ENCODE measurements at places on chromosomes 3 and 15.

GRCh38 chr15:68204776-68205557, at the start of gene CALML4:
Gene CALML4 (minus strand): TSS chr15:68205332. CDS start chr15:68205247, 85 bp downstream.
- DNase-seq = peak; percentile 82

DNA sequence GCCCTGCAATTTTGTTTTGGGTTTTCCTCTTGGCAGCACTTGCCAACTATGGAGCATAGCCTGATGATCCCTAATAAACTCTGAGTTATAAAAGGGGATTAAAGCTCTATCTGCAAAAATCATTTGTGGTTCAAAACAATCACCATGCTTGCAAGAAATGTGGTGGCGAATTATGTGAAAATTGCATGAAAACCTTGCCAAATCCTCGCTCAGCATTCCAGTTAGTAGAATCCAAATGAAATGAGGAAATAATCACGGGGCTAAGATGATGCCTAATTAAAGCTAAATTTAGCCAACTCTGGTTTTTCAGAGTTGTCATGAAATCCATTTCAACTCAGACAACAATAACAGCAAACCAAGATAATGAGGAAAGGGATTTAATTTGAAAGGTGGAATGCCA, 73.0 kb upstream of the PROK2 start:
- DNase-seq = no peak

- DNase-seq = no peak
Measured at GRCh38 chr3:127535106-127535785, 55.3 kb downstream of the TPRA1 start.

DNA sequence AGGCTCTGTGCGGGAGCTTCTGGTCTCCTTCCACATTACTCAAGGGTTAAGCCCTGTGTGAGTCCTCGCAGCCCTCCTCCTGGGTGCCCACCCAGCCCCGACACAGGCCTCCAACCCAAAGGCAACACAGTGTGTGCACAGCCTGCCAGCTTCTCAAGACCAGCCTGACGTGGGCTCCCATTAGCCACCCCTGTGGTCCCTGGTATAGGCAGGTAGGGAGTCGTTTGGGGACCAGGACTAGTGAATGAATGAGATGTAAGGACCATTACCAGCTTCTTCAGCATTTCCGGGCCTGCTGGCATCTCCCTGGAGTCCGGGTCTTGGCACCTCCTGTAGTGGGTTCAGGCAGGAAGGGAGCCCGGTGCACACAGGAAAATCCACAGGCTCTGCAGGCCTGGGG, 20.2 kb upstream of the PLXNA1 start:
- DNase-seq = peak; percentile 49

GRCh38 chr3:15361494-15362214, 29.3 kb upstream of the SH3BP5 start:
- DNase-seq = no peak

DNA sequence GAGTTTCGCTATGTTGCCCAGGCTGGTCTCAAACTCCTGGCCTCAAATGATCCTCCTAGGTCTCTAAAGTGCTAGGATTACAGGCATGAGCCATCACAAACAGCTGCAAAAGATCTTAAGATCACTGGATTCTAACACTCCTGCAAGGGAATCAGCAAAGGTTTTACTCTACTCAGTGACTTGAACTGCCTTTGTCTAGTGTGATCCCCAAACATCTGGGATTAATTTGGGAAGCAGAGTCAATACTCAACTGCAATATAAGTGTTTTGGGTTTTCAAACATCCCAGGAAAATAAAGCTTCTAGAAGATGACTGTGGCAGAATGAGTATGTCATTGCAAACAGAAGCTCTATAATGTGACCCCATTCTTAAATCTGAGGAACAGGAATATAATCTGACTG, 7.2 kb downstream of the SPG21 start:
- DNase-seq = no peak

DNA sequence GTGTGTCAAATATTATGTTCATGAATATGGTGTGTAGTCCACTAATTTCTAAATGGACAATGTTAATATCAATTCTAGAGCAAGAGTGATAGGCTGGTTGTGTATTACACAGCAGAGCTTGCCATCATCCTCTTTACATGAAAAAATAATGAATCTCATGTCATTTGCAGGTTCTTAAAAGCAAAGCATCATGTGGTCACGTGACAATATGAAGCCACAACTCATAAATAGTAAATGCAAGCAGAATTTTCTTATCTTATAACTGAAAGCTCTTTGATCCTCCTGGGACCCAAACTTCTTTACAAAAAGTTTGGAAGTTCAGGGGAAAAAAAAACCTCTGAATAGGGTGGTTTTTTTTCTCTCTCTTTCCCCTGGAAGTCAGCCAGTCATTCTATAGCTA, 26.9 kb upstream of the LRRN1 start:
- DNase-seq = no peak

DNA sequence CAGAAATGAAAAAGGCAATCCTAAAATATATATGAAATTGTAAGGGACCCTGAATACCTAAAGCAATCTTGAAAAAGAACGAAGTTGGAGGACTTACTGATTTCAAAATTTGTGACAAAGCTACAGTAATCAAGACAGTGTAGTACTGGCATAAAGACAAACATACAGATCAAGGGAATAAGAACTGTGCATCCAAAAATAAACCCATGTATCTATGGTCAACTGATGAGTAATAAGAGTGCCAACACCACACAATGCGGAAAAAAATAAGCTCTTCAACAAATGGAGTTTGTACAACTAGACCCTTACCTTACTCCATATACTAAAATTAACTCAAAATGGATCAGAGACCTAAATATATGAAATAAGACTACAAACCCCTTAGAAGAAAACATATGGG, 29.6 kb downstream of the GSK3B start:
- no peak for DNase-seq

DNA sequence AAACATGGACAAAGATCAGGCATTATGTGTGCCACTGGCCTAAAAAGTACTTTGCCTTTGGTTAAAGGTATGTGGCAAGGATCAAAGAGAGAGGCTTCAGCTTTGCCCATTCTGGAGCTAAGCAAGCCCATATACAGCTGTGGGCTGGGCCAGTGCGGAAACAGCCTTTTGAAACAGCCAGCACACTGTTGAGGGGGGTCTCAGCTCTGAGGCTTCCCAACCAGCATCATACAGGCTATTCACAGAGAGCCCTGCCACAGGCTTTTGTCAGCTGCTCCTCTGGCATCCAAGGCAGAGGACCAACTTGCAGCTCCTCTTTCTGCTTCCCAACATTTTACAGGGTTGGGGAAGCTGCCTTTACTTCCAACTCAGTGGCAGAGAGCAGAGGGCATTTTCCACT, 63.2 kb upstream of the FOXB1 start:
- DNase-seq = no peak

GRCh38 chr3:40191850-40192448, 117.6 kb upstream of the EIF1B start:
- DNase-seq = no peak

DNA sequence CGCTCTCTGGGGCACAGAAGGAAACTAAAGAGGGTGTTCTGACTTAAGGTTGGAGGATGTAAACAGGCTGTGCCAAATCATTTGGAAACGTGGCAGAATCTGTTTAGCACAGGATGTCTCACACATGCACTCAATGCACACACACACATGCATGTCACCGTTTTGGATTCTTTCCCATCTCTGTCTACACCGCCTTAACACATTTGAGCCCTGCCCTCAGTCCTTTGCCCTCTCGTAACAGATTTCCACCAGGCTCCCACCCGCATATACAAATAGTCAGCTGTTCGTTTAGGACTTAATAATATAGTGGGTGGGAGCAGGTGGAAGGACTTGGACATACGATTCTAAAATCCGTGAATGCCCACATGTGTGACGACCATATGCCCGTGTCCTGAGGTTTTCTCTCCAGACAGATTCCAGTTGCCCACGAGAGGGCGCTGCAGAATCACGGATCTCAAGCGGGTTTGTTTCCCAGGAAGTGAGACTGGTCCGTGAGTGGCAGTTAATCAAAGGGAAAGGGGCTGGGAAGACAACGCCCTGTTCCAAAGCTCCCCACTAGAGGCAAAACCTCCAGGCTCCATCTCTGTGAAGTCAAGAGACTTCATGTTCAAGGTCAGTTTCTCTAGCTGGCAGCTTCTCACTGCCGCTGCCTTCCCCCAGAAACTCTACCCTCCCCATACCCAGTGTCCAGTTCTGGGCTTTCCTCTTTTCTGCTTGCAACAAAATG, 44.5 kb downstream of the NOX5 start:
- DNase-seq = peak; percentile 88

GRCh38 chr3:42476225-42477125, 26.0 kb upstream of the VIPR1 start:
- no peak for DNase-seq

- DNase-seq = no peak
Measured at GRCh38 chr3:81451140-81451539, 310.3 kb downstream of the GBE1 start.

DNA sequence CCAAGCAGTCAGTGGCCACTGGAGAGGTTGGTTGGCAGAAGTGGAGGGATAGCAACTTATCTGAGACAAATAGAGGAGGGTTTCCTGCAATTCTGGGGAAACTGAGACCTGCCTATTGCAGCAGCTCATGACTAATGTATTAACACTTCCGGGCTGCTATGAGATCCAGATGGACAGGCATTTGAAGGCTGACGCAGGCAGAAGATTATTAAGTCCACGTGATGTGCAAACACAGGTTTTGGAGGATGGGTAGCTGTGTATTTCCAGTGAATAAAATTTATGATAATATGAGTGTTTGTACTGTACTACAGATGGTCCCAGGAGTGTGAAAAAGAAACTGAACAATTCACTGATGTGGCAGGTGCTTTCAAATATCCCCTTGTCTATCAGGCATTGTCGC, 28.5 kb upstream of the CFAP161 start:
- no peak for DNase-seq

GRCh38 chr15:66981771-66982170, 83.6 kb upstream of the SMAD3 start:
- no peak for DNase-seq

- DNase-seq = no peak
Measured at GRCh38 chr15:23642413-23643044, 5.1 kb downstream of the MAGEL2 start.

DNA sequence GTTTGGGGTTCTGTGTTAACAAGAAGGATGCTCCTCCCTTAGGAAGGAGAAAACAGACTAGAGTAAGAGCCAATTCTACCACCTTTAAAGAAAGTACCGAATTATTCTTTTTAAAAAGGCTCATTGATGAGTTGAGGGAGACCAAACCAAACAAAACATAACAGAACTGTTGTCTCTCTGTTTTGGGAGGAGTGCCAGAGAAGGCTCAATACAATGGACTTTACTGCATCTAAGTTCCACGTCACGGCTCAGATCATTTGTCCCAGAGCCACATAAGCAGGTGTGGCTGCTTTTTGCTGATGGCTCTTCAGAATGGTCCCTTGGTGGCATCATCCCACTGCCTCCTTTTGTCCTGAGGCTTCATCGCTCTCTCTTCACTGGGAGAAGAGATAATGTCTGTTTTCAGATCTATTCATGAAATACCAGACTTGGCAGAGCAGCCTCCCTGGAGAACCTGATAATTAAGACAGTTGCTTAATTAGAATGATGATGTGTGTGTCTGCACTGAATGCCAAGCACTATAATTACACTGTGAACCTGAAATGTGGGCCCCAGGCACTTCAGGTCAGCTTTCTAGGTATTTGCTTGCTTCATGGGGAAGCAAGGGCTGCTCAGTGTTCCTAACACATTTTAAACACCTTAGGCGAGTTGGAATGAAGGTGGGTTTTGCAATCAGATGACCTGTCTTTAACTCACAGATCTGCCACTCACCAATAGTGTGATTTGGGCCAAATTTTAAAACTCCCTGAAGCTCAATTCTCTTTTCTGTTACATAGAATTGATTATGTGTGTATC, 335.2 kb upstream of the MCTP2 start:
- no peak for DNase-seq

- no peak for DNase-seq
Measured at GRCh38 chr3:140500473-140500872, 177.4 kb upstream of the TRIM42 start.

DNA sequence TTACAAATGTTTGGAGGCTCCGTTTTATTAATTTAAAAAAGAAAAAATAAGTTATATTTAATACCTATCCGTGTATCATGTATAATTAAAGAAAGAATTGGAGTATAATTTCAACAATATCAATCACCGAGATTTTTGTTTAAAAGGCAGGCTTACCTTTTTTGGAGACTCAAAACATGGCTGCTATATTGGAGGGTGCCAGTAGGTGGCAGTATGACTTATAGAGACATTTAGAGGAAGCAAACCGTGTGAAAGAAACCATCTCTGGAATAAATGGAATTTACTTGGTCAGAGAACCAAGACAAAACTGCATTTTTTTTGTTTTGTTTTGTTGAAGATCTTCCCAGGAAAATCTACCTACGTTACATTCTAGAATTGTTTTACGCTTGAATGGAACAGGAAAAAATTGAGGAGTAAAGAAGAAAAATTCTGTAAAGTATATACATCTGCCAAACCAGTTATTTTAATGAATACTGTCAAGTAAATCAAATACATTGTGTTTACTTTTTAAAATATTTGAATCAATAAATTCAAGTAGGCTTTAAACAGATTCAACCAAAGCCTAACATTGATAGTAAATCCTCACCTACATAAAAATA, 802.6 kb upstream of the ALCAM start:
- DNase-seq = no peak

GRCh38 chr15:80418892-80419537, 14.8 kb downstream of the ARNT2 start:
- no peak for DNase-seq

GRCh38 chr3:169430707-169431404, 232.7 kb downstream of the MECOM start:
- no peak for DNase-seq

- no peak for DNase-seq
Measured at GRCh38 chr3:192923731-192924130, 6.1 kb upstream of the MB21D2 start.

DNA sequence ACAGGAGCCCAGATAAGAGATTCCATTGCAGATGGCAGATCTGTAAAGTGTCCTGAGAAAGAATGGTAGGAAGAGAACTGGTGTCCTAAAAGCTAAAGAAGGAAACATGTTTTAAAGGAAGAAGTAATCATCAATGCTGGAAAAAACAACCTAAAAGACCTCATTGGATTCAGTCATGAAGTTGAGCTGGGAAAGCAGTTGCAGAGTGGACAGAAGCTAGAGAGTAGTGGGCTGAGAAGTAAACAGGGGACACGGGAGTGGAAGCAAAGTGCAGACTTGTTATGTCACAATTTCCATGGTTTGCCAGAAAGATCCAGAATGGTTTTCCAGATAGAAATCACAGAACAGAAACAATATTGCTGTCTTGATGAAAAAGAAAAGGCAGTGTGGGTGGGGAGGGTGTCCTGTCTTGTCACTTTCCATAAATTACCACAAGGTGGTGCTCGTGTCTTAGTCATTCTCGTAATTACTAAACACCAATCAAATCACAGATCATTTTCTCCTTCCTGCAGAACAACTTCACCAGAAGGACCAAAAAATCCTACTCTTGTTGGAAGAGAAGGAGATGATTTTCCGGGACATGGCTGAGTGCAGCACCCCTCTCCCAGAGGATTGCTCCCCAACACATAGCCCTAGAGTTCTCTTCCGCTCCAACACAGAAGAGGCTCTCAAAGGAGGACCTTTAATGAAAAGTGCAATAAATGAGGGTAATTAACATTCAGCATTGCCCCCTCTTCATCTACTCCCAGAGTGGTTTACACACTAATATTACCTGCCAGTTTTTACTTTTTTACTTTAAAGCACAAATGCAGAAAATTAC, 64.5 kb downstream of the KLHL25 start:
- no peak for DNase-seq

GRCh38 chr15:88331291-88331690, 74.8 kb upstream of the NTRK3 start:
- no peak for DNase-seq
